ENCODE measurements at places on chromosomes 7 and 10.

GRCh38 chr10:110242511-110242910 is 35.1 kb downstream of the MXI1 start:
- DNase-seq: no peak

DNA sequence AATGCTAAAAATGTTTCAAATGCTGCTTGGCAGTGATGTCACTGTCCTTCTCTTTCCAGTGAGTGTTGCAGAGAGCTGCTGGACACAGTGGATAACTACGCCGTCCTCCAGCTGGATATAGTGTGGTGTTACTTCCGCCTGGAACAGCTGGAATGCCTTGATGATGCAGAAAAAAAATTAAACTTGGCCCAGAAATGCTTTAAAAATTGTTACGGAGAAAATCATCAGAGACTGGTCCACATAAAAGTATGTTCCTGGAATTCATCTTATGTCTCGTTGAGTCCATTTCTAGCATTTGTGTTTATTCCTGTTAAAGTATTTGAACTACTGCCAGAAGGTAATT is 25.2 kb downstream of the NUB1 start:
- DNase-seq: no peak

DNA sequence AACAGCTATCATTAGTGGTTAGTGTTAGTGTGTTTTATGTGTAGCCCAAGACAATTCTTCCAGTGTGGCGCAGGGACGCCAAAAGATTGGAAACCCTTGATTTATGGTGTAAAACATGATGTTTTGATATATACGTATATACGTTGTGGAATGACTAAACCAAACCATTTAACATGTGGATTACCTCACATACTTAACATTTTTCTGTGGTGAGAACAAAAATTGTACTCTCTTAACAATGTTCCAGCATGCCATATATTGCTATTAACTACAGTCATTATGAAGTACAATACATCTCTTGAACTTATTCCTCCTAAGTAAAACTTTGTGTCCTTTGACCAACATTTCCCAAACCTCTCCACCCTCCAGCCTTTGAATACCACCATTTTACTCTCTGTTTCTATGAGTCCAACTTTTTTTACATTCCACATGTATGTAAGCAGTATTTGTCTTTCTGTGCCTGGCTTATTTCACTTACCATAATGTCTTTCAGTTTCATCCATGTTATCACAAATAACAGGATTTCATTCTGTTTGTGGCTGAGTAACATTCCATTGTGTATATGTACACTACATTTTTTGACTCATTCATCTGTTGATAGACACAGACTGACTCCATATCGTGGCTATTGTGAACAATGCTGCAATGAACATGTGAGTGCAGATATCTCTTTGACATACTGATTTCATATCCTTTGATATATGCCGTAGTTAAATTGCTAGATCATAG is 42.2 kb upstream of the MAGI2 start:
- DNase-seq: no peak

- no peak for DNase-seq
Observed at GRCh38 chr7:88928276-88928675, 132.7 kb upstream of the TEX47 start.

GRCh38 chr7:101739775-101740398 is 77.5 kb upstream of the CUX1 start:
- DNase-seq: no peak

- DNase-seq: no peak
Observed at GRCh38 chr10:34906067-34906965, 91.2 kb upstream of the PARD3 start.

DNA sequence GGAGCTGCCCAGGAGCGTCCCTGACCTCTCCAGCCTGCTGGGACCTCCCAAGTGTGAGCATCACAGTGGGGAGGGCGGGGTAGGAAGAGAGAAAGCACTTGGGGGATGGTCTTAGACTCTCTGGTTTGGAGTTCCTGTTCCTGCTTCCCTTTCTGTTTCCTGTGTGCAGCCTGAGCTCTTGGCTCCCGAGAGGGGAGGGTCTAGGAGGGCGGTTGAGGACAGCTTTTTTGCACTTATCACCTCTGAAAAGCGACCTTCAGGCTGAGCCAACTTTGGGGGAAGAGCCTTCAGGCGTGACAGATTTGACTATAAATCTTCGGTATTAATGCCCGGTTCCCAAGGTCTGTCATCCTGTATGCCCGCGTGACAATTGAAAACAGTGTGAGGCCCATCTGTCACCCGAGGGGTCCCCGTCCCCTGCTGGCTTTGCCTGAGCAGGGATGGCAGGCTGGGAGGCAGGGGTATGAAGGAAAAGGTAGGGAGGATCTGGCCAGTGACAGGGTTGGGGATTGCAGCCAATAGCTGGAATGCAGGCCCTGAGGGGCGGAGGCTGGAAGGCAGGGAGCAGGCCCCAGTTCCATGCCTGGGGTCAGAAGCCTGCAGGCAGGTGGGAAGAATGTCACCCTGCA is 78.6 kb downstream of the CDH23 start:
- DNase-seq: no peak

DNA sequence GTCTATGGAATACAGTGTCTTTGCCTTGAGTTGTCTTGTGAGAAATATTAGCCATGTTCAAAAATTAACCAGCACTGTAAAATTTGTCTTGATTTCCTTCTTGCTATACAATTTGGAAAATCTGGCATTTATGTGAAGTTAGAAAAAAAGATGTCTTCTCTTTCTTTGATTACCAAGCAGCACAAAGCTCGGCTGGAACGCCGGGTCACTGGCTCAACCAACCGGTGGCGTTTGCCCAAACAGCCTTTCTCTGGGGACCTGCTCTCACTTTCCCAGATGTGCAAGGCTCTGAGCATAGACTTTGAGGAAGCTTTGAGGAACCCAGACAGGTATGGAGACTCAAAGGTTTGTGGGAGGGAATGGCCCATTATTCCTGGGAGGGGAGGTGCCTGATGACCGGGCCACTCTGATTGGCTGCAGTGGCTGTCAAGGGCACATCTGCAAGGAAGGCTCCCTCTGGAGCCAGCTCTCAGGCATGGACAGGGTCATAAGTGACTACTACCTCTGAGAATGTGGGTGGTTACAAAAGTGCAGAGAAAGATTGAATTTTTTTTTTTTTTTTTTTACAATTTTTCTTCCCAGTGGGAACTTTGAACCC is 5.6 kb downstream of the BTBD16 start:
- DNase-seq: no peak

DNA sequence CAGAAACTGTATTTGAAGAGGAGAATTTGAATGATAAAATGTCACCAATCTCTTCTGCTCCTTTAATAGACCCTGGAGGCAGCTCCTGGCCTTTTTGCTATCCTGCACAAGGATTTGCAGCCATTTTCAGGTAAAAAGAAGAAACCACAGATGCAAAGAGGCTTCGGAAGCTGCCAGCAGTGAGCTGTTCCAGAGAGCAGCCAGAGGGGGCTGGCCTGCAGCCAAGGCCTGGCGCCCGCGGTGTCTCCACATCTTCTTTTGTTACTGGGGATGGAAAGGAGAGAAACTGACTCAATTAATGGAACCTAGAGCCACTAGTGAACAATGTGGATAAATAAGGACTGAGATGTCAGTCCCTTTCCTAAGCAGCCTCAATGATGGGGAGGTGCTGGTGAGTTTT is 23.9 kb upstream of the GPR26 start:
- DNase-seq: no peak

GRCh38 chr7:25846722-25847121 is 305.3 kb upstream of the NFE2L3 start:
- no peak for DNase-seq

DNA sequence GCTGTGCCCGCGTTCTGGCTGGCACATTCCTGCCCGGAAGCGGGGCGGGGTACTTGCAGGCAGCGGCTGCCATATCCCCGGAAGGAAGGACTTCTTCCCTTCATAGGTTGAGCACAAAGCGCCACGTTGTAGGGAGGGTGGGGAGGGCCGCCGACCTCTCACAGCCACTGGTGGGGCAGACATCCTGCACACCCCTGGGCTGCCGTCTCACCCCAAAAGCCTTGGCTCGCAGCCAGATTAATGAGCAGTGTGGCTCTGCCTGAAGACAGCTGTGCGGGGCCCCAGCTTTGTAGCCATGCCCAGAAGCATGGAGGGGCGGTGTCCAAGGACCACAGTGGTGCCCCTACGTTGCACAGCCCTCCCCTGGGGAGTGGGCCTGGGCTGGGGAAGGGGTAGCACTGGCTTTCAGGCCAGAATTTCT is 54.3 kb upstream of the DPYSL4 start:
- DNase-seq: no peak

DNA sequence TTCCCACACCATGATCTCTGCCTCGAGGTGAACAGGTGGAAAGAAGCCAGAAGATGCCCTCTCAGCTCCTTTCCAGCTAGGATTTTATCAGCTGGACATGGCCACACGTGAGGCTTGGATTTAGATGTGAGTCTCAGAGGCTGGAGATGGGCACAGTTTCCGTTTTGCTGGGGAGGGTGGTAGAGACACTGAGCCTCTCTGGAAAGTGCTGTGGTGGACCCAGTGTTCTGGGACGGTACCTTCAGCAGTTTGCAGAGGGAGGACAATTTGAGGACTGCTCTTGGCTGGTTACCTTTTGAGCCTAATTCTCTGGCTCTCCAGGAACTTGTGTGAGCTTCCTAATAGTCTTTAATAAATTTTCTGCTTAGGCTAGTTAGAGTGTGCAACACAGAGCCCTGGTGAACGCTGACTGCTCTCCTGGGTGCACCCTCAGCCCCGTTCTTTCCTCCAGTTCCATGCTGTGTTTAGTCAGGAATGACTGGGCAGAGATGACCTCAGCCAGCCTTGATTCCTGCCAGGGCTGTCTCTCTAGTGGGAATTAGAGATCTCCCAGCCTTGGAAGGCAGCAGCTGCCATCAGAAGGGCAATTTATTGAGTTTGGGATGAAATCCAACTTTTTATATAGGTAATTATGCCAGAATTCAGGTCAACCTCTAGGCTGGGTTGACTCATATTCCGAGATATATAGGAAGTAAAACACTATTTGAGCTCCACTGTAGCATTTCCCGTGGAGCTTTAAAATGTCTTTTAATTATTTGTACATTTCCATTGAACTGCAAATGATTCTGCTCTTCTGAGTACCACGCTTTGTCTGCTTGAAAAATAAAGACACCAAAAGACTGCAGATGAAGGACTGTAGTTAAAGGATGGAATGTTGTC is 103.9 kb downstream of the GATA3 start:
- no peak for DNase-seq

DNA sequence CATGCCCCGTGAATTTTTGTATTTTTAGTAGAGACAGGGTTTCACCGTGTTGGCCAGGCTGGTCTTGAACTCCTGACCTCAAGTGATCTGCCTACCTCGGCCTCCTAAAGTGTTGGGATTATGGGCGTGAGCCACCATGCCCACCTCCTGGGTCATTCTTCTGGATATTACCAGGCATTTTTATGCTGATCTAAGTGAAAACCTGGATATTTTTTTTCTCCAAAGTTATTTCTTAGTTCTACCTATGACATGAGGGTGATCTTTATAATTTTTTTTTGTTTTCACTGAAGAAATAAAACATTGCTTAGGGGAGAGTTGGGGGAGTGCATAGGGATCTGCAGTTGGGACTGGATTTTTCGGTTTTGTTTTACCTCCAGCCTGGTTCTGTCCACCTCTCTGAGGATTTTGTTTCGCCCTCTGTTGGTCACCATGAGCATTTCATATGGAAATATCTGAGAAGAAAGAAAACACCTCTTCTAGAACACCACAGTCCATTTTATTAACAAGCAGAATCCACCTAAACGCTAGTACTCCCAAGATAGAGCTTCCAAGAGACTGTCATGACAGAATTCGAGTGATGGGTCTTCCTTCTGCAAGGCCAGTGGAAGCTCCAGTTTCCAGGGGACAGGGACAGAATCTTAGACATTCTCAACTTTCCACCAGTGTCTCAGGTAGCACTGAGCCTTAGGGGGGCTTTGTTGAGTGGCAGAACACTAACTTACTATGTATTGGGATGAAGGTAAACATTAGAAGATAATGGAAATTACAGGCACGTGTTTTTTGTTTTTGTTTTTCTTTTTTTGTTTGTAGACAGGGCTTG is 33.4 kb upstream of the AFAP1L2 start:
- DNase-seq: no peak

GRCh38 chr7:142001163-142001874 is 5.6 kb downstream of the MGAM start:
- no peak for DNase-seq

- no peak for DNase-seq
Observed at GRCh38 chr10:3048119-3049019, 19.0 kb upstream of the PFKP start.

DNA sequence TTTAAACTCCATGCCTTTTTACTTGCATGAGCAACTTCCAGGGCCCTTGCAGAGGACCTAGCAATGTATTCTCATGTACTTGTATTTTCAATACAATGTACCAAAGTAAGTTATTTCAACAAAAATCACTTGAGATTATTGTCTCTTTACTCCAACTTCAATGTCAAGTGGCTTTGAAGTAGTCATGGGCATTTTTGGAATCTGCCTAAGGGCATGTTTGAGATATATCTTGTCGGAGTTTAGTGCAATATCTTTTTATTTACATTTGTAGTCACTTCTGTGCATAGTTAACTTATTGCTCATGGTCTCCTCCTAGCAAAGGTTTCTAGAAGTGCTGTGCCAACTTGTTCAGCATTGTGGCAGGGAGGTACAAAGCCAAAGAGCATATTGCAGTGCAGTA is 508.7 kb upstream of the SEMA3D start:
- no peak for DNase-seq

- DNase-seq: no peak
Observed at GRCh38 chr10:131099028-131099726, 212.3 kb downstream of the TCERG1L start.

DNA sequence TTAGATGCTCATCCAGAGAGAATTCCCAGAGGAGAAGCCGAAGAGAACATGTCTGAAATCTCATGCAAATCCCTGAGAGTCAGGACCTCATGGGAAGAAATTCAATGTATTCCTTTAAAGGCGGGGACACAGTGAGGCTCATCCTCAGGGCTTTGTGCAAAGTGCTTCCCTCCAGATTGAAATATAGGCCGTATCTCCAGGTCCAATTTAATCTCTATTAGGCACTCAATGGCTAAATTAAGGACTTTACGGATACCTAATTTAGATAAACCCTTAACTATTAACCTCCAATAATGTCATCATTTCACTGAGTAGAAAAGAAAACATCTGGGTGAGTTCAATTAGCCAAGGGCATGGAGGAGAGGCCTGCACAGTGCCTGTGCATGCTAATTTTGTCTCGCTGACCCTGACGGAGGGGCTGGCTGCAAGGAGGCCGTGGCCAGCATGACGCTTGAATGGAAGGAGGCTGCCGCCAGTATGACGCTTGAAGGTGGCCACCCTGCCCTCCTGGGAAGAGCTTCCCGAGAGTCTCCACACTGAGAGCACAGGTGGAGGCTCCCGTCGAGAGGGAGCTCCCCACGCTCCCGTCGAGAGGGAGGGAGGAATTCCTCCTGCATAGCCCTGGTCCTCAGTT is 287.6 kb downstream of the ADARB2 start:
- DNase-seq: no peak

GRCh38 chr10:94413361-94413760 is 11.0 kb downstream of the TBC1D12 start:
- DNase-seq: no peak

Measured in stimulated activated CD4-positive, alpha-beta T cell treated with anti-CD3 and anti-CD28 coated beads, Interleukin-4, amount 100 ng/mL, for 1 hour (primary cell).